ENCODE measurements at places on chromosomes 5 and 9.

DNA sequence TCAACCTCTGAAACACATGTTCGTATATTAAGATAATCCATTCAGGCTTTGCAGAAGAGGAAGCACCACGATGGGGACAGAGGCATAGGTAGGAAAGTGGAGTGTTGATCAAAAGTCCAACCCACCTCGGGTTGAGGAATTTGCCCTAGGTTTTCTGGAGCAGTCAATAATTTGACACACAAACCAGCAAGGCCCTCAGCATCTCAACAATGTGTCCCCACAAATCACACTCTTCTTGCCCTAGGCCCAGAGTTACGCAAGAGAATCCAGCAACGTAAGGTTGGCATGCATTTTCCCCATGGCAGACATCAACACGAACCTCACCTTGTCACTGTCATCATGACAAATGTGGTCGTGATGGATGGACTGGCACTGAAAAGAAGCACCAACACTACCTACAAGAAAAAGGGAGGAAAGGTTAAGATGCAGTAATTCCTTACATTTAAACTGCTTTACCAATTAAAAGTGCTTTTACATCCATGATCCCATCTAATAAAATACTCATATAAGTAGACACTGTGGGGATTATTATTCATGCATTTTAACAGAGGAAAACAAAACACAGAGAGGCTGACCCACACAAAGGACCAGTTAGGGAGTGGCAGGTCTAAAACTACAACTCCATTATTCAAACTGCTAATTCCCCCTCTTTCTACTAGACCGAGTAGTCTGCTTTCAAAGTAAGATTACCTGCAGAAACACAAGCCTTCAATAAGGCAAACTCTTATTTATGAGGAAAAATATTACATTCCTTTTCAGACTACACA lies 24.4 kb upstream of the RNF38 start:
- no peak for DNase-seq

DNA sequence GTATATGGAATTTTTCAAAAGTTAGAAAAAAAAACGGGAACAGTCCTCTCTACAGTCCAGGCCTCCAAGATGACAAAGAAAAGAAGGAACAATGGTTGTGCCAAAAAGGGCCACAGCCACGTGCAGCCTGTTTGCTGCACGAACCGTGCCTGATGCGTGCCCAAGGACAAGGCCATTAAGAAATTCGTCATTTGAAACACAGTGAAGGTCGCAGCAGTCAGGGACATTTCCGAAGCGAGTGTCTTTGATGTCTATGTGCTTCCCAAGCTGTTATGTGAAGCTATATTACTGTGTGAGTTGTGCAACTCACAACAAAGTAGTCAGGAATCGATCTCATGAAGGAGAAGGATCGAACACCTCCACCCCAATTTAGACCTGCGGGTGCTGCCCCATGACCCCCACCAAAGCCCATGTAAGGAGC lies 37.4 kb downstream of the HMGCR start:
- DNase-seq: no peak

- DNase-seq: no peak
Measured at GRCh38 chr5:69270840-69271239, 36.2 kb downstream of the CDK7 start.

DNA sequence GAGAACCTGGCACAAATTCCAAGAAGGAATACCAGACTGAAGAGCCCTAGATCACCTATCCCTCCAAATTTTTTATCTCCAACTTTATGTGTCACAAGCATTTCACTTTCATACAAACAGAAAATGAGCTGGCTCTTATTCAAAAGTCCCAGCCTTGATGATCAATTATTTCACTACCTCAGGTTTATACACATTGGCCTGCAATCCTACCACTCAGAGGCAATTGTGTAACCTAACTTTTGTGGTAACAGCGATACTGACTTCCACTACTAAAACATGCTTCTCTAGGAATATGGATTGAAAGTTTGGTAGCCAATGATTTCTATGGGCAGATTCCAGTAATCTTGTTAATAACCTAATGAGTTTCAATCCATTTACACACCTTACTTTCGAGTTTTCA lies 10.5 kb downstream of the RNF38 start:
- DNase-seq: no peak

DNA sequence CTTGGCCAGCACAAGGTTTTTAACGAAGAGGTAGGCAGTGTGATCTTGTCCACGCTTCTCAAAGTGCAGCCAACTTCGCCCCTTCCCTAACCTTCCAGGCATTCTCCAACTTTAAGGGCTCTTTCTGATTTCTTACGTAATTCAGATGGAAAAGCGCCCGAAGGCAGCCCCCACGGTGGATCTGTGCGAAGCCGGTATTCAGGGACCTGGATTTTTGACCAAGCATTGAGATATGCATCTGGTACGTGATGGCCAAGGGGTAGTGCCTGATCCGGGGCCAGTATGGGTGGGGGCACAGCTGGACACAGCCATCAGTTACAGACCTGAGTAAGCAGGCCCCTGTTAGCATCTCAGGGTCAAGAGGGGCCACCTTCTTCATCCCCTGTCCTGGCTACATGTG lies 80.0 kb downstream of the AMBP start:
- DNase-seq: no peak

- no peak for DNase-seq
Measured at GRCh38 chr9:76558465-76558864, 99.5 kb downstream of the GCNT1 start.

- DNase-seq: no peak
Measured at GRCh38 chr9:115593587-115594091, 475.7 kb upstream of the TNC start.

DNA sequence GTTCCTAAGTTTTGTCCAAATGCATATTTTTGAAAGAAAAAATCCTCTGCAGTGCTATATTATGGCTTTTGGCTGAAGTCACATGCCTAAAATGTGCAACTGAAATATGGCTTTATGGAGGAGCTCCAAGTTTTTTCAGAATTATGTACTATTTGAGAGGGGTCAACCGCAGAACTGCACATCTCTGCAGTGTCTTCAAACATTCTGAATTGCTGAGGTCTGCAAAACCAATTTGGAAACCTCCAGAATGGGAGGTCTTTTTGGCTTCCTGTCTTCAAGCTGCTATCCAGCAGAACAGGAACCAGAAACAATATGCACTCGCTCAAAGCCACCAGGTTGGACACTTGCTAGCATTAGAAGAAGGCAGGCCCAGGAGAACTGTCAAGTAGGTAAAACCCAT lies 376.0 kb upstream of the PAPPA start:
- DNase-seq: no peak

DNA sequence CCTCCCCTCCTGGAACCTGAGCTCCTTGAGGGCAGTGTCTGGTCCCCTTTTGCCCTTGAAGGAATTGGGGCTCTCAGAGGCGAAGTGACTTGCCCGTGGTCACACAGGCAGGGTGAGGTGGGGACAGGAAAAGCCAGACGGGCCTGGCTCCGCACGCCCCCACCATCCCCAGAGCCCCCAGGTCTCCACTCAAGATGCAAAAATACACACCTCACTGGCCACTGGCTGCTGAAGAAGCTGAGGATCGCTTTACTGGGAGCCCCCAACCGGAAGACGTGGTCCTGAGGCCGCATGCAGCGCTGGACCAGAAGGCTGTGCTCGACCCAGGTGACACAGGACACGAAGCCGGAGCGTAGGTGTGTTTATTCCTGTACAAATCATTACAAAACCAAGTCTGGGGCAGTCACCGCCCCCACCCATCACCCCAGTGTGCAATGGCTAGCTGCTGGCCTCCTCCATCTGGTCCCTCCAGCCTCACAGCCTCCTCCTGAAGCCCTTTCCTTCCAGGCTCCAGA lies 7.6 kb upstream of the AK1 start:
- DNase-seq: no peak

DNA sequence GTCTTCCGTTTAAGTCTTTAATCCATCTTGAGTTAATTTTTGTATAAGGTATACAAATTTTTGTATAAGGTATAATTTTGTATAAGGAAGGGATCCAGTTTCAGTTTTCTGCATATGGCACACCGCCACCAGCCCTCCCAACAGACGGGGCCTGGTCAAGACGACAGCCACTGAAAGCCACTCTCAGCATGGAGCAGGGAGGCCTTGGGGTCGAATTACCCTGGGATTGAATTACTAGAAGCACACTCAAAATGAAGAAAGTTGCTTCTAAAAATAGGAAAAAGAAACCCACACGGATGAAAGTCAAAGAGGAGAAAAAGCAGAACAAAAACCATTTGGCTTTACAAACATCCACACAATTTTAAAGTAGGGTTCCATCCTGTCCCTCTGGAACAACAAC lies 586.2 kb upstream of the ADAMTS16 start:
- DNase-seq: no peak

DNA sequence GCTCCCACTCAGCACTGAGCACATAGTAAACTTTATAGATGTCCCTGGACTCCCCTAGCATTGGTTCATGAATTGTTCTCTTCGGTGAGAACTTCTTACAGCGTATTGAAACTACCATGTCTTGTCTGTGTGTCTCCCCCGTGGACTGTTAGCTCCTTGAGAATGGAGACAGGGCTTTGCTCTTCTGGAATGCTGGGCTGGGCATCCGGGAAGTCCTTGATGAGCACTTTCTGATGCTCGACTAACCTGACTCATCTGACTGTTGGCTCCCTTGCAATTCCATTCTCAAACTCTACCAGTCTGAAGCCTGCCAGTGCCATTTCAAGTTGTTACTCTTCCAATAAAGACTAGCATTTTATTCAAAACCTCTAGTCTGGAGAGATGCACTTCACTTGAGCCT lies 15.0 kb upstream of the PFDN1 start:
- no peak for DNase-seq

DNA sequence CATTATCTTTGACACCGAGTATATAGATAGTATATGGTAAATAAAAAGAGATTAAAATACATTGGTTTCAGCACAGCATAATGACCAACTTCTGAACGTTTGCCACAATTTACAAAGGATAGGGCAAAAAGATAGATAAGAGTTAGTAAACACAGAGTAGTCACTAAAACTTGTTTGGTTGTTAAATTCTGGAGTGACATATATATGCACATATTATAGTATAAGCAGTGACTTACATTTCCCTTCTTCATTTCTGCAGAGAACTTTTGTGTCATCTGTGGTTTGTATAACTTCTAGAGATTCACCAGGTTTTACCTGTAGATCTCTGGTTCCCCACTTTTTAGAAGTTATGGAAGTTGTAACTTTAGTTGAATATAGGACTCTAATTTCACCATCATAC lies 44.4 kb upstream of the RICTOR start:
- DNase-seq: no peak

DNA sequence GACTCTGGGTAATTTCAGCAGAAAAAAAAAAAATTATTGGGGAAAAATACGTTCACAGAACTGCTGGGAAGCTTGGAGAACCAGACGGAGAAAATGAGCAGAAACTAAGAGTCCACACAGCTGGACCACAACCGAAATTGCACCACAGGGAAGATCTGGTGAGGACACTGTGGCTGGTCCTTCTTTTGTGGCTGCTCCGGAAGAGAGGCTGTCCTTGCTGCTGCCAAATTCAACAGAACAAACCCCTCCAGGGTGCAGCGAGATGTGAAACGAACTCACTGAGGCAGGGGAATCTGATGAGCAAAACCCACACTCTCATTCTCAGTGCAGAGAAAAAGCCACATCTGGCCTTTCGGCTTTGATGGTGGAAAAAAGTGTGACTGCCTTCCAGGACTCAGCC lies 200.0 kb downstream of the ACTL7B start:
- DNase-seq: no peak

- DNase-seq: no peak
Measured at GRCh38 chr9:123685489-123686083, 244.3 kb downstream of the DENND1A start.

DNA sequence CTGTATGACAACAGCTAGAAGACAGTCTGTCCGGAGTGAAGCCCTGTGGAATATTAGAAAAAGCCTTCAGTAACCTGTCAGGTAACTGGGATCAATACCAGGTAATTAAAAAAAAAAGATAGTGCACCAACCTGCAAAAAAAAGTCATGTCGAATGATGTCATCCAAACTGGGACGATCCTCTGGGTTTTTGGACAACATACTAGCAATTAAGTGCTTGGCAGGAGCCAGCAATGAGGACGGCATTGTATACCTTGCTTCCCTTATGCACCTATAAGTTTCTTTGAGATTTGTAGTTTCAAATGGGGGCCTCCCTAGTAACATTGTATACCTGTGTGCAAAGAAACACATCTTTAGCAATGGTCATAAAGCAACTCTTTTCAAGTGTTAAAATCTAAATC lies 2.8 kb downstream of the PLK2 start:
- no peak for DNase-seq

DNA sequence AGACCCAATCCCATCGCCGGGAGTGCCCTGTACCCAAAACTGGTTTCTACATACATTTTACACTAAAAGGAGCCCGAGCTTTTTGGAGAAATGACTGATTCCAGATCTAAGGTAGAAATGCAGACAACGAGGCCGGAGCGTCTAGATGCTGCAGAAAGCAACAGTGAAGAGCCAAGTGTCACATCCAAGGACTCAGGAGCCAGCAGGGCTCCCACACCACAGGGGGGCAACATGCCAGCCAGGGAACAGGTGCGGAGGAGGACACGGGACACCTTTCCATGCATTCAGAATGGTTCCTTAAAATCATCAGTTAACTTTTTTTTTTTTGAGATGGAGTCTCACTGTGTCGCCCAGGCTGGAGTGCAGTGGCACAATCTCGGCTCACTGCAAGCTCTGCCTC lies 23.1 kb upstream of the NRARP start:
- no peak for DNase-seq

All from left ventricle myocardium superior (tissue), 1 donor.